ENCODE measurements at places on chromosomes 5 and 9.

- DNase-seq = no peak
These were observed 65.2 kb downstream of the USP20 start for GRCh38 chr9:129900263-129901027.

- no peak for DNase-seq
These were observed 73.2 kb downstream of the PIK3R1 start for GRCh38 chr5:68288707-68289134.

DNA sequence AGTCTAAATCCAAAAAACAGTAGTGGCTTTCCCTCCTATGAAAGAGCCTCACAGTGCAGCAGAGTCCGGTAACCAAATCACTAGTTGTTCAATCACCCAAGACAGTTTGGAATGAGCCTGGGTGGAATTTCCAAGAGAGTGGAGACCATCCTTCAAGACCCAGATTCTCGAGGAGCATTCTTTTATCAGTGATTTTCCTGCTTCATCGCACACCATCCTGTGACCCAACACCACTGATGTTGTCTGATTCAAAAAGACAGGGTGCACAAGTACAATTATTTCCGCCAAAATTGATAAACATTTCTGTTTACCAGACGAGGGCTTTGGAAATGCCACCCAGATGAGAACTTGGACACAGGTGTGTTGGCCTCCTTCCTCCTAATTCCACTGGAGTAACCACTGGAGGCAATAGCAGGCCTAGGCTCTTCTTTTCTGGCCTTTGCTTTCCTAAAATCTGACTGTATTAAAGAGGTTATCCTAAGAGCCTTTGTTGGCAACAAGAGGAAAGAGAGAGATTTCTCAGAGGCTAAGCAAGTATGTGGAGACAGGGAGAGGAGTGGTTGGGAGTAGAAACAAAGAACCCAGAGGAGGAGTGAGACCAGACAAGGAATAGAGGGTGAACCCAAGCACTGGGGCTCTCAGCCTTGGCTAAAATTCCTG is 56.3 kb upstream of the S1PR3 start:
- no peak for DNase-seq

GRCh38 chr9:93276973-93277372 is 93.0 kb downstream of the WNK2 start:
- DNase-seq = no peak

- no peak for DNase-seq
These were observed 17.2 kb upstream of the DIRAS2 start for GRCh38 chr9:90659650-90660364.

GRCh38 chr5:17808566-17808965 is 174.3 kb downstream of the TAF11L14 start:
- no peak for DNase-seq

DNA sequence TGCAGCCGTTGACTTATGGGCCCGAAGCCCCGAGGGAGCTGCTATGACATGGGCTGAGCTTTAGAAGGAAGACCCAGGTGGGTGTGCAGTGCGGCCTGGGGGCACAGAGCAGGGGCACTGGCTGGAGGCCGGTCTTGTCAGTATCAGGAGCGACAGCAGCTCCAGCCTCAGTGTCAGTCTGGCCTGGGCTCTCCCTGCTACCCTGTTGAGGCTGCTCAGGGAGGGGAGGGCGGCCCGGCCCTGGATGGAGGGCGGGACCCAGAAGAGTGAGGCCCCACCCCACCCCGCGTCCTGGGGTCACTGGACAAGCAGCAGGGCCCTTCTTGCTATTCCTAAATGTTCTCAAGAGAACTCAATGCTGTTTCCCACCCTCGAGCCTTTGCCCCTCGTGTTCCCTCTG is 18.0 kb downstream of the GFI1B start:
- no peak for DNase-seq

- no peak for DNase-seq
These were observed 21.5 kb downstream of the SERINC5 start for GRCh38 chr5:80234116-80234948.

DNA sequence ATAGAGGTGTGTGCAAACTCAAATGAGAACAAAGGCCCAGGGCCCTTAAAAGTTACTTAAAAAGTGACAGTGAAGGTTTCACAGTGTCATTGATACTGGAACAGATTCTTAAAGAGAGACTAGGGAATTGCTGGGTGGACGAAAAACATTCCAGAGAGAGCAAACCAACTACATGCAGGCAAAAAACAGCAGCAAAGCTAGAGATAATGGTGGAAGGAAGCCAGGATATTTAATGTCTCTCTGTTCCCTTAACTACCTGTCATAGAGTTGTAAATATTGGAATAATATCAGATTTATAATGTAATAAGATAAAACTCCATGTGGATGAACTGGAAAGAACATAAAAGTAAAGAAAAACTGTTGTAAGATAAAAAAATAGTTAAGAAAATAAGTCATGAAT is 508.6 kb downstream of the TAF11L14 start:
- no peak for DNase-seq

DNA sequence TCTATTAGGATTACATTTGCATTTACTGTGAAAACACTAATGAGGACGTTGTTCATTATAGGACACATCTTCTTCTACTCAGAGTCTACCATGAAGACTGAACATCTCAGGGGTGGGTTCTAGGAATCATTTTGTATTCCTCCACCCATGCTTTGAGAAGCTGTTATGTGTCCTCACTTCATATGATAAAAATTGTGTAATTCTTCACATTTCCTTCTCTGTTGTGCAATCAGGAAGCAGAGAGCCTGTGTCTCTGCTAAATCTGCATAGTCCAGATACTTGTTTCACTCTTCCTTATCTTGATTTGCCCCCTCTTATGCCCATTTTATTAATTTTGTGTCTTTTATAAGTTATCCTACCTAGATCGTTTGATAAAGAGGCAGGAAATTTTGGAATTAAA is 97.8 kb upstream of the IQGAP2 start:
- DNase-seq = no peak

- no peak for DNase-seq
These were observed 95.3 kb downstream of the PRELID2 start for GRCh38 chr5:145739843-145740242.

DNA sequence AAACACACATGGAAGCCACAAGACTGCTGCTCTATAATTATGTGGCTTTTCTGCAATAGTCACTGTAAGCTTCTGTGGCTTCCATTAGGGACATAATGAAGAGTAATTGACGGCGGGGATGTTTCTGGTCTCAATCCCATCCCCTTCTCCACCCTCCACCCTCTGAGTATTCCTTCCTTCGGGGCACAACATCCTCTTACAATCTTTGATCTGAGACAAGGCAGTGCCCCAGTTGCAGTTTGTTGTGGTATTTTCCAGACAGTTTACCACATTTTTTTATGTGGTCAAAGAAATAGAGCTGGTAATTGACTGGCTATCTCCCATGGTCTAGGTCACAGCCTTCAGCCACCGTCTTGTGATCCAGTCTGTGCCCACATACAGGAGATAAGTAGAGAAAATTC is 277.7 kb downstream of the NR2F1-AS1 start:
- no peak for DNase-seq

DNA sequence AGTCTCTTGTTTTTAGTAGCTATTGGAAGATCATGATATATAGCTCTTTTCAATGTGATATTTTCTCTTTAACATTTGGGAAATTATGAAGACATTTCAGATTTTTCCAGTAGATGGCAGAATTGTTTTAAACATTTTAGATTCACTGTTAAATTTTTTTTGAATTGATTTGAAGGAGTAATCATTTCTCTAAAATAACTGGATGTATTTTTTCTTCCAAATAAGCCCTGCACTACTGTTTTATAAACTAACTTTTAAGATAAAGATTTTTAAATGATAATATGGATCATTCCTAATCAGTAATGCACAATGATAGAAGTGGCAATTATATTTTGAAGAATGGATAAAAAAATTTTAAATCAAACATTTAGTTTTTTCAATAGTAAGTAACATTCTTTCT is 14.2 kb downstream of the NDUFAF2 start:
- DNase-seq = peak; percentile 30

DNA sequence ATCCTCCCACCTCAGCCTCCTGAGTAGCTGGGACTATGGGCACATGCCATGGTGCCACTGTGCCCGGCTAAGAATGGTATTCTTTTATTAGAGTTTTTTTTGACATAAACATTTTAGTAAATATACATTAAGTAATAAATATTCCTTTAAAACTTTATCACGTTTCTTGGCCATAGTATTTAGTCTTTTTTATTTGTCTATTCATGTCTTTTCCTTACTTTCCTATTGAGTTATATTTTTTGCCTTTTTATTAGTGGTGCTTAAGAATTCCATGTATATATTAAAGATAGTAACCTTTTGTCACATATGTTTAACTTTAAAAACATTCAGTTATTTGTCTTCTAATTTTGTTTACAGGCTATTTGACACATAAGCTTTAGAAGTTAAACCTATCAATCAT is 73.4 kb downstream of the MARCHF3 start:
- DNase-seq = no peak

DNA sequence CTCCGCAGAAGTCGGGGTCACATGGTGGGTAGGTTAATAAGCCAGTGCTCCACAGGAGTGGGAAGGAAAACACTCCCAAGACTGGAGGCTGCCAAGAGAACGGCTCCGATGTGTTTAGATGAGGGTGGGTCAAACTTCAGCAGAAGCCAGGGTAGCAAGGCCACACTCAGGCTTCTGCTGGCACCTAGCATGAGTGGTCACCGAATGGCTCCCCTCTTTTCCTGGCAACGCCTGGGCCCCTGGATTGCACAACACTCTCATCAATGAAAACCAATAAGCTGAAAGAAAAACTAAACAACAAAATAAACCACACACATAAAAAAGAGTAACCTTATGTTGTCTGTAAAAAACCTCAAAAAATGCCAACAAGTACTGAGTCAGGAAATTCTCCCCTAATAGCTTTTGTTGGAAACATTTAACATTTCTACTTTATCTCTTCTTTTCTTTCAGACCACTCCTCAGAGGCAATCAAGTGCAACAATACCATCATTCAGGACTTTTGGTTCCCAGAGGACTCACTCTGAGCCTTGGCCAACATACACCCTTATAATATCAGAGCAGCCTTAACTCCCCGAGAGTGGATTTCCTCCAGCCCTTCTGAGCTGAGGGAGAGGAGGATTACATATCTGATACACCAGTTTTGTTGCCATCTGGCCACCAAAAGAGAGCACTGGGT is 279.9 kb downstream of the ENC1 start:
- DNase-seq = no peak

DNA sequence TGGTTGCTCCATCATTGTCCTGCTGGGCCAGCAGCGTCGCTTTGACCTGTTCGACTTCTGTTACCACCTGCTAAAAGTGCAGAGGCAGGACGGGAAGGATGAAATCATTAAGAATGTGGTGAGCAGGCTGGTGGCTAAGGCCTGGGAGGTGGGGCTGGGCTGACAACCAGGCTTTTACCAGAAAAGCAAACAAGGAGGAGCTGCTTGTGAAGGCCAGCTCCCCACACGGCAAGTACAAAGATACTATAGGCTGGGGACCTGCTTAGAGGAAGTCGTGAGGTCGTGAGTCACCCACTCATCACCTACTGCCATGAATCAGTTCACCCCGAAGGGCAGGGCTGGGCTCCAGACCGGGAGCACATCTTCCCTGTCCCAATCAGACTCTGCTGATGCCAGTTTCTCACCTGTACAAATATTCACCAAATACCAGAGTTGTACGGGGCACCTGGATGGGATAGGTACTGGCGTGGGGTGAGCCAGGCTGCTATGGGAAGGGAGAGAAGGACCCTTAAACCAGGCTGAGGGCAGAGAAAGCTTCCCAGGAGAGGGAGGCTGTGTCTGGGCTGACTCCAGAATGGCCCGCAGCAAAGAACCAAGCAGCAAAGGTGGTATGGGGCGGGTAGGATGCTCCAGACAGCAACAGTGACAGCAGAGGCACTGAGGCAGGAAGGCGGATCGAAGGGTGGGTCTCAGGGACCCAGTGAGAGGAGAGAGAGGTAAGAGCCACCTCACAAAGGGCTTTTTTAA is 69.3 kb upstream of the NIPAL4 start:
- DNase-seq = no peak

DNA sequence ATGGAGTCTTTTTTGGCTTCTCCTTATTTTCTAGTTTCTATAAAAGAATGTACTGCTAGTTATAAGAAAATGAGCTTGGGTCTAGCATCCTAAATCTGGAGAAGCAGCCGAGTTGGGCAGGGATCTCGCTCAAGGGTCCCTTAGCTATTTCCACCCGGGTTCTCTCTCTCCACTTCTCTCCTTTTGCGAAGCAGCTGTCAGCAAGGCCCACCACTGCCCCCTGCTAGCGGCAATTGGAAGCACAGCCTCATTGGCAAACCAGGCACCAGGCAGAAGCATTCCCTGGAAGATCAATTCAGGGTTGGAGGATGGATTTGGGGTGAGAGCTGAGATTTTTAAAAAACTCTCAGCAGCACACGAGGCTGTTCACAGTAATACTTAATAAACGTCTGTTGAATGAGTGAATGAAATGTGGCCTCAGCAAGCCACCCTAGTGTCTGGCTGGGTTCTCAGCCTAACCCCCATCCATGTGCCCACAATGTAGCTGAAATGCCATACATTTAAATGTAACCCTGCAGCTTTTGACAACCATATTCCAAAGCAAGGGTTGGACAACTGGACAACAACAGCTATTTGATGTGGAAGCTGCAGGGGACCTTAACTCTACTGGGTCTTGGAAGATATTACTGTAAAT is 34.6 kb upstream of the TNIP1 start:
- DNase-seq = peak; percentile 53

DNA sequence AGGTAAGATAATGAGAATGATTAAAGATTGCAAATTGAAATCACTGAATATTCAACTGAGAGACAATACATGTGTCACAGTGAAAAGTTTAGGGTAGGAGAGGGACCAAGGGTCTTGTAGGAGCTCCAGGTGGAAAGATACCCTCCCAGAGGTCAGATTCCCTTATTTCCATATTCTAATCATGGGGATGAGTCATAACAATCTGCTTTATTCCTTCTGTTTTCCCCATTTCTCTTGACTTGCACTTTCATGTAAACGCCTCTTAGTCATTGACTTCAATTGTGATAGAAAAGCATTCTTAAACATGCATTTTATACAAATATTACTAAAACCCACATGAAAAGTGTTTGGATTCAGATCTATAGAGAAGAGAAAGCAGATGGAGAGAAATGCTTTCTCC is 81.3 kb upstream of the CTSL start:
- DNase-seq = no peak

GRCh38 chr5:151055336-151055735 is 25.5 kb downstream of the TNIP1 start:
- no peak for DNase-seq

DNA sequence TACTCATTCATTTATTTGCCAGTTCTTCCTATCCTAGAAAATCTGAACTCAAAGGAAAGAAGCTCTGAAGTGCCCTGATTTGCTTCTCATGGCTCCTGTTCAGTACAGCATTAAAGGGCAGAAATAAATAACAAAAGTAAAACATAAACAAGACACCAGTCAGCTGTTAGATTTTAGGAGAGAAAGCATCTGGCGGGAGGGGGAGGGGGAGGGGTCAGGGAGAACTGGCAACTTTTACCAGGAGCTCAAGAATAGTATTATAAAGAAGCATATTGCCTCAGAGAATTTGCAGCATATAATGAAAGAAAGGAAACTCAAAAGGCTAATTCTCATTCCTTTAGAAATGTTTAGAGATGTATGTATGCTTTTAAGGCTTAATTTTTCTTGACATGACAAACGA is 68.1 kb downstream of the SEMA6A start:
- no peak for DNase-seq

DNA sequence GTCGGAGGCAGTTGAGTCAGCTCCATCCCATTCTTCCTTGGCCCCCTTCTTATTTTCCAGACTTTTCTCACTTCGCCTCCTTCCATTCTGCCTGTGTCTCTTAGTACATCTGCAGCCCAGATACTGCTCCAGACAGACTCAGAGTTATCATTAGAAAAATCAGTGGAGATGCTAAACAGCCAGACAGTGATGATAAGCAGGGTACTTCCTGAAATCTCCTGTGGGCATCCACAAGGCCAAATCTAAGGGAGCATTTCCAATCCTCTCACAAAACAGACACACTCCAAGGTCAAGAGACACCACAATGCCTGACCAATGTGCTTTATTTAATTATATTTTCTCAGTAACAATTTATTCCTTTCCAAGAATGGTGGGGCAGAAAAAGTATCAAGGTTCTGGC is 14.5 kb upstream of the RLN1 start:
- DNase-seq = no peak

Measured in globus pallidus (tissue), 1 donor.